Left cardiac atrium (tissue), 4 donors: ENCODE measurements at places on chromosomes 6 and 20. TPM values are rescaled to one million over a fixed set of nuclear protein-coding genes. Genes with fewer than 3 reads are reported as not detected.

Gene OR2H2
- not detected for total RNA-seq

DNA sequence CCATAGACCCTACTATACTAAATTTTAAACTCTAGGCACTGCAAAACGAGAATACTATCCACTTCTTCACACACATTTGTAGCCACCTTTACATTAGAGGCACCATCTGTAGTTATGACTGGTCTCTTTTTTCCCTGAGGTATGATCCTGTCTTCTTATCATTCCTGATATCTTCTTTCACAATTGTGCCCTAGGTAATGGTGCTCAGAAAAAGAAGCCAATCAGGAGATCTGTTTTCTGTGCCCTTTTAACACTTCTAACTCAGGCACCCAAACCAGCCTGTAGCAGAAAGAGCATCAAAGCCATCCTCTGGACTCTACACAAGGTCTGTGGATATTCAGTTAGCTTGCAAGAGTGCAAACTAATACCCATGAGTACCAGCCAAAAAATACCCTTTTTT lies 149.7 kb upstream of the SGK1 start:
- DNase-seq: no peak

DNA sequence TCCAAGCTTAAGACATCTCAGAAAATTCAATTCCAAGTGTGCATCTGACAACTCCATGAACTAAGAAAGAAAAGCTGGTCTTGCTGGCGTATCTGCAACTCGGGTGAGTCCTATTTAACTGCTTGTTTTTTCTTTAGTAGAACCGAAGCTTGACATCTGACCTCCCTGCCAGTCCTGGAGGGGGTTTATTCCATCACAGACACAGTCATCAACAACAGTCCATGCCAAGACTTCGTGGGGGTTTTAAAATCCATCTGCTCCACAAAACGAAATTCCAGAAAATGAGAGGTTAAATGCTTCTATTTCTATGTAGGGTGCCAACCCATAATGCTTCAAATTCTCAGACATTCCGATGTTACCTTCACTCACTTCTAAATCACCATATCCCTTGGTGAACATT lies 133.9 kb downstream of the IPCEF1 start:
- no peak for DNase-seq

Gene VNN1
- 4.5 TPM for total RNA-seq

Gene RAMACL
- total RNA-seq: 0.71 TPM

- DNase-seq: peak; percentile 52
These were observed 188.4 kb upstream of the SULF2 start for GRCh38 chr20:47973519-47974233.

- no peak for DNase-seq
These were observed 388.2 kb upstream of the SYNCRIP start for GRCh38 chr6:86030875-86031274.

DNA sequence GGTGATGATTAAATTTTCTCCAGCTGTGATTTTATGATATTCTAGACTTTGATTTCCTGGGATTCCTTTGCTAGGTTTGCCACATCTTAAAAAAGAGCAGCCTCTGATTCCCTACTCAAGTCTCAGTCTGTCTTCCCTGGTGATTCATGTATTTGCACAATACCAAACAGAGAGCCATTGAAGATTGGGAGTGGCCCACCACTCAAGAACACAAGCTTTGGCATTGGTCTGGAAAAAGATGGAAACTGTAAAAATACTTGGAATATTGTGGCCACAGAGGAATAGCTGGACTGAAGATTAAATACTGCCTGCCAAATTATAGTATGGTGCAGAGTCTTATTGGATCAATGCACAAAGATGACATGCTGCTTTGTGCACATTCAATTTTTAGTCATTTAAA lies 32.9 kb downstream of the PTCHD4 start:
- no peak for DNase-seq

Gene SRMS
- total RNA-seq: not detected

DNA sequence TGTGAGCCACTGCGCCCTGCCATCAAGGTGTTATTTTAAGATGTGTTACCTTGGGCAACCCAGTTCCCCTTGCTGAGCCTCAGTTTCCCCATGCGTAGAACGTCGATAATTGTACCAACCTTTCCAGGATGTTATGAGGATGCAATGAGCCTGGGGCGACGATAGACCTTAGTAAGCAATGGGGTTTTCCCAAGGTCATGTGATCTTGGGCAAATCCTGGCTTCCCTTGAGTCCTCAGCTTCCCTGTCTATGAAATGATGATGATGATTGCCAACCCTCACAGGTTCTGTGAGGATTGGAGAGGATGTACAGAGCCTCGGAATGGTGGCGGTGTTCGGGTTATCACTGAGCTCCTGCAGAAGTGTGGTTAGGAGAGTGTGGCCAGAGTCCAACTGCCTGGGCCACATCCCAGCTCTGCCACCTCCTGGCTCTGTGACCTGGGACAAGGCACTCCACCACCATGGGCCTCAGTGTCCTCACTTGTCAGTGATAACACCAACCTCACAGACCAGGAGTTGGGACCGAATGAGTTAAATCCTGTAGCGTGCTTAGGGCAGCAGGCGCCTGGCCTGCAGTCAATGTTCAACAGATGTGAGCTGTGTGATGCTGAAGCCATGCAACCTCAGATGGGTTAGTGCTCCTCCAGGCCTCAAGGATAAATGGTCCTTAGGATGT lies 23.4 kb downstream of the SIRPA start:
- peak; percentile 43 for DNase-seq

- DNase-seq: no peak
These were observed 191.0 kb downstream of the TBXT start for GRCh38 chr6:165976684-165977083.

Gene CST4
- total RNA-seq: not detected

DNA sequence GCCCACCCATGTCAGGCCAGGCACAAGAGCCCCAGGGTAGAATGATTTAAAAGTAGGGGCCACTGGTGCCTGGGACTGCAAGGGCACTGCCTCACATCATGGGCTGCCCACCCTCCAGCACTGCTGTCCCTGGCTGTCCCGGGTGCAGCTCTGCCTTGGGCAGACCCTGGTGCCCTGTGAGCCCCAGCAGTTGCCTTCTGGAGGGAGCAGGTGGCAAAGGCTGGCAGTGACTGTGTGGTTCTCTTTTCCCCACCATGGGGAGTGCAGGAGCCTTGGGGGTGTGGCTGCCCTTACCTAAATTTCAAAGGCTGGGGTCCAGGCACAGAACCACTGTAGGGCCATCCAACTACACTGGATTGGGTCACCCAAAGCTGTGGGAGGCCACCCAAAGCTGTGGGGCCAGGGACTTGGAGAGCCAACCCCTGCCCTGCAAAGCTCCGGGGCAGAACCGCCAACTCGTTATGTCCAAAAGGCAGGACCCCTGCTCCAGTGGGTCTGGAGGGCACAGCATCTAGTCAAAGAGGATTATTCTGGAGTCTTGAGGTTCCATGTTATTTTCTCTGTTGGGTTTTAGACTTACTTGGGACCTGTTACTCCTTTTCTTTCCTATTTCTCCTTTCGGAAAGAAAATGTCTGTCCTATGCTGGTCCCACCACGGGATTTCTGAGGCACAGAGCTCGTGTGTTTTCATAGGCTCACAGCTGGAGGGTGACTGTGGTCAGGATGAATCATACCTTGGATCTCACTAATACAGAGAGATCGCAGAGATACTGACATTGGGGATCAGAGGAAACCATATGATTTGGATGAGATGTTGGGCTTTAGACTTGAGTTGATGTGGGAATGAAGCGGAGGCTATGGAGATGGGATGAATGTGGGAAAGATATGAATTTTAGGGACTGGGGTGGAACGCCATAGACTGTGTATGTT lies 65.3 kb downstream of the RAMACL start:
- no peak for DNase-seq

DNA sequence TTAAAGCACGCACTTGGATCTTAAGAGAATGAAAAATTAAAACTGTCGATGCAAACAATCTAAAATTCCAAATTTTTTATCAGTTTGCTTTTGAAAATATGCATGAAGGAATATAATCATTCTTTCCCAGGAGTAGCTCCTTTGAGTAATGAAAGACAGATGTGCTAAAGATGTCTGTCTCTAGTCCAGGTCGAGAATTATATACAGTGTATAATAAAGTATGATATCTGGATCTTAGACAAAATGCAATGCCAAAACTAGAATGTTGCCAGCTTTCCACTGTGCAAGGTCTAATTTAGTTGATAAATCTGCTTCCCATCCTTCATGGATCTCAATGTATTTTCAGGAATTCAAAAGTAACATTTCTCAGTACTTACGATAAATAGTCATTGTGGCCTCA lies 65.1 kb upstream of the ADGRG6 start:
- DNase-seq: no peak

Gene PNPLA1
- total RNA-seq: not detected

DNA sequence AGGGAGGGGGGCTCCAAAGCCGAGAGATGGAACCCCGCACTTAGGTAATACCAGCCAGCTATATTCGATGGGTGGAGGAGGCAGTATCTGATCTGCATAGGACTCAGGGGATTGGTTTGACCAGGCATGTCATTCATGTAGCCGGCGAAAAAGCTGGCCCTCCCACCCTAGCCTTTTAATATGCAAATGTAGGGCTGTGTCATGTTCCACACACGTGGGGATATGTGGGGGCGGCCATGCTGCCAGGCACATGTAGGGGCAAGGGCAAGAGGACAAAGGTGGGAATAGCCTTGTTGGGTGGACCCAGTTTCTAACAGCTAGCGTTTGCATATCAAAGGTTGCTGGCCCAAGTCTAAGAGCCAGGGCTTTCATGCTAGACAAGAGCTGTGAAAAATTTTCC lies 39.1 kb upstream of the DDR1 start:
- DNase-seq: no peak

Gene ZSCAN31
- total RNA-seq: 11.4 TPM

Gene ZC2HC1B
- total RNA-seq: not detected
